ENCODE measurements at places on chromosomes 5 and 9. TPM values are rescaled to one million over a fixed set of nuclear protein-coding genes. Genes with fewer than 3 reads are reported as not detected.

Gene MXD3
- 13.2 TPM for total RNA-seq

GRCh38 chr9:137610944-137611343 is 5.5 kb downstream of the ARRDC1 start:
- H3K4me1 ChIP-seq = peaks cover 34% of the 10 kb centered on the region
- H3K4me3 ChIP-seq = peak overlapping the region; percentile 72
- no peaks in the 10 kb centered on the region for H3K27me3 ChIP-seq
- H3K27ac ChIP-seq = peak overlapping the region; percentile 96

Gene AGXT2
- total RNA-seq = not detected

- no peak overlapping the region for H3K4me3 ChIP-seq
- H3K27me3 ChIP-seq = no peaks in the 10 kb centered on the region
- no peak overlapping the region for H3K27ac ChIP-seq
- H3K4me1 ChIP-seq = no peaks in the 10 kb centered on the region
Observed at GRCh38 chr5:38297830-38298608, 39.7 kb downstream of the EGFLAM start.

GRCh38 chr5:149938279-149938678 is 6.3 kb downstream of the PDE6A start:
- H3K27ac ChIP-seq = peak overlapping the region; percentile 98
- H3K27me3 ChIP-seq = no peaks in the 10 kb centered on the region
- peaks cover 8% of the 10 kb centered on the region for H3K36me3 ChIP-seq
- H3K4me3 ChIP-seq = peak overlapping the region; percentile 43
- peak; percentile 99 for DNase-seq
- peaks cover 77% of the 10 kb centered on the region for H3K4me1 ChIP-seq

Data from MCF 10A (cell line).